Activated T-helper 2 cell treated with anti-CD3 and anti-CD28 coated beads, Interferon-gamma antibody, Interleukin-2, Interleukin-4, amounts not matched to agents 10 μg/mL and 5 μg/mL and 100 μg/mL, durations not matched to agents 14 hours and 24 hours and 36 hours (primary cell): ENCODE measurements at places on chromosomes 12 and 14. TPM values are rescaled to one million over a fixed set of nuclear protein-coding genes. Genes with fewer than 3 reads are reported as not detected.

DNA sequence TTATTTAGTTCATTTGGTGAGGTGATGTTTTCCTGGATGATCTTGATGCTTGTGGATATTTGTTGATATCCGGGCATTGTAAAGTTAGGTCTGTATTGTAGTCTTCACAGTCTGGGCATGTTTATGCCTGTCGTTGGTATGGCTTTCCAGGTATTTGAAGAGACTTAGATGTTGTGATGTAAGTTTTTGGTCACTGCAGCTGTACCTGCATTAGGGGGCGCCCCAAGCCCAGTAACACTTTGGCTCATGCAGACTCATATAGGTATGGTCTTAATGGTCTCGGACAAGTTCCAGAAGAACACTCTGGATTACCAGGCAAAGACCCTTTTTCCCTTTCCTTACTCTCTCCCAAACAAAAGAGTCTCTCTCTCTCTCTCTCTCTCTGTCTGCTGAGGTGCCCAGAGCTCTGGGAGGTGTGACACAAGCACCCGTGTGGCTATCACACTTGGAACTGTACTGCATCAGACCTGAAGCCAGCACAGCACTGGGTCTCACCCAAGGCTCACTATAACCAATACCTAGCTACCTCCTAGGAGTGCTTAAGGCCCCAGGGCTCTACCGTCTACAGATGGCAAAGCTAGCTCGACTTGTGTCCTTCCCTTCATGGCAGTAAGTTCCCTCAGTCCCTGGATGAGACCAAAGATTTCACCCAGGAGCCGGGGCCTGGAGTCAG, 425.8 kb upstream of the ATXN7L3B start:
- no peak overlapping the region for H3K27ac ChIP-seq
- no peak for DNase-seq
- no peaks in the 10 kb centered on the region for H3K36me3 ChIP-seq
- no peaks in the 10 kb centered on the region for H3K4me1 ChIP-seq

GRCh38 chr12:77878901-77879300, 48.2 kb downstream of the NAV3 start:
- no peaks in the 10 kb centered on the region for H3K36me3 ChIP-seq
- DNase-seq: no peak
- H3K4me3 ChIP-seq: no peak overlapping the region
- H3K4me1 ChIP-seq: no peaks in the 10 kb centered on the region
- H3K27me3 ChIP-seq: no peaks in the 10 kb centered on the region
- no peak overlapping the region for H3K27ac ChIP-seq

DNA sequence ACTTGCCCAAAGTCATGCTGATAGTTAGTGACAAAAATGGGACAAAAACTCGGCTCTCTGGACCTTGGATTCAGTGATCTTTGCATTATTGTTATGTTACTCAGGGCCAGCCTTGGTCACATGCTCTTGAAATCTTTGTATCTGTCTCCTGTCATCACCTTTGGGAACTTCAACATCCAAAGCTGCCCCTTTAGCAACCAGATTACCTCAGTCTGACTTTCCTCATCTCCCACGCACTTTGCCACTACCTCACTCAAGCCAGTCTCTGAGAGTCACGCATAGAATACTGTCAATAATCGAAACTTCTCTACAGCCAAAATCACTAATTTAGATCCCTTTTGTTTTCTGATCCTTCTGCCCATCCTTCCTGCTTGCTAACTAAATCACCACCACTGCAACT, 90.8 kb upstream of the DAAM1 start:
- no peak overlapping the region for H3K27ac ChIP-seq
- no peak overlapping the region for H3K4me3 ChIP-seq
- H3K4me1 ChIP-seq: no peaks in the 10 kb centered on the region
- peaks cover 9% of the 10 kb centered on the region for H3K27me3 ChIP-seq

GRCh38 chr12:132173135-132174014, 29.1 kb downstream of the NOC4L start:
- peaks cover 18% of the 10 kb centered on the region for H3K4me1 ChIP-seq
- H3K27ac ChIP-seq: no peak overlapping the region
- no peak for DNase-seq
- H3K36me3 ChIP-seq: no peaks in the 10 kb centered on the region
- H3K27me3 ChIP-seq: peaks cover 2% of the 10 kb centered on the region

- no peak for DNase-seq
- no peak overlapping the region for H3K4me3 ChIP-seq
- H3K27me3 ChIP-seq: no peaks in the 10 kb centered on the region
- no peaks in the 10 kb centered on the region for H3K36me3 ChIP-seq
These were observed 80.0 kb downstream of the NTF3 start for GRCh38 chr12:5511644-5512600.

The ASB8 gene
- total RNA-seq: 32.5 and 33.1 TPM in 2 replicates

The CD69 gene
- total RNA-seq: 70.9 and 72.2 TPM in 2 replicates

The KRT5 gene
- not detected in 2 replicates for total RNA-seq
